ENCODE measurements at places on chromosomes 12 and 14.

DNA sequence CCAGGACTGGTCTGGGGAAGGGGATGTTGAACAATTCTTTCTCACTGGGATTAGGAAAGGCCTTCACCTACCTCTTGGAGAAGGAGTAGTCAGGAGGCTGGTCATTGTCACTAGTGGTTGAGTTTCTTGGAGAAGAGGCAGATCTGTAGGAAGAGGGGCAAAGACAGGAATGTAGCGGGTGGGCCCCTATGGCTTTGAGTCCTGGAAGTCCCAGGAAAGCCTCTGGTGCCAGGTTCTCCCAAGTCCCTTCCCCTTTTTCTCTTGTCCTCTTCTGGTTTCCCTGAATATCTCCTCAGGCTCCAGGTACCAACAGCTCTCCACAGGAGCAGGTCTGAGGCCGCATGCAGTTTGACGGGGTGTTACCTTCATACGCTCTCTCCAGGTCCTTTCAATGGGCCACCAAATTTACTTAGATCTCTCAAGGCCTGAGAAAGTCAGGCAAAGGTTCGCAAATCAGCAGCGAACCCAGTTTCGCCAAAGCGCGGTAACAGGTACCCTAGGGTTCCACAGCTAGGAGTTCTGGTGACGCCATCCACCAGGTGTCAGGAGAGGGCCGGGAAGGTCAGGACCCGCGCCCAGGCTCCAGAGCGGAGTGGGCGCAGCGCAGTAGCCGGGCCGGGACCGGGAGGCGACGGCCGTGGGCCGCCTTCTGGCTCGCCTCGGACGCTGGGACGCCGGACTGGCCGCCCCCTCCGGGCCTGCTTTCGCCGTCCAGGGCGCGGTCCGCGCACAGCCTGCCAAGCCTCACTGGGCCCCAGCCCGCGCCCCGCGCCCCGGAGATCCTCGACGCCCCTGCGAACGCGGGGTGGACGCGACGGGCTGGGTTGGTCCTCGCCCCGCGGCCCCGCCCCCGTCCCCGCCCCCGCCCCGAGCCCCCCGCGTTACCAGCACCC is 795 bp downstream of the SMAGP start:
- DNase-seq: peak; percentile 73

GRCh38 chr12:108629824-108630476 is 3.7 kb downstream of the SELPLG start:
- peak; percentile 87 for DNase-seq

DNA sequence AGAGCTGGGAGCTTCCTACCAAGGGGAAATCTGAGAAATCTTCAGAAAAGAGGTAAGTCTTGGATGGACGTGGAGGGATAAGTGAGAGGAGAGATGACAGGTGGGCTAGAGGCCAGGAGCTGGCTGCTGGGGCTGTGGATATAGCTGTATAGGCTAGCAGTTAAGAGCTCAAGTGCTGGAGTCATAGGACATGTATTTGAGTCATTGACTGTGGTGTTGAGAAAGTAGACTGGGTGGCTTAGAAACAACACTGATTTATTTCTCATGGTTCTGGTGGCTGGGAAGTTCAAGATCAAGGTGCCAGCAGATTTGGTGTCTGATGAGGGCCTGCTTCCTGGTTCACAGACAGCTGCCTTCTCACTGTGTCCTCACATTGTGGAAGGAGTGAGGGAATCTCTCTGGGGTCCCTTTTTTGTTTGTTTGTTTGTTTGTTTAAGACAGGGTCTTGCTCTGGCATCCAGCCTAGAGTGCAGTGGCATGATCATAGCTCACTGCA is 151.1 kb upstream of the FUT8 start:
- no peak for DNase-seq

DNA sequence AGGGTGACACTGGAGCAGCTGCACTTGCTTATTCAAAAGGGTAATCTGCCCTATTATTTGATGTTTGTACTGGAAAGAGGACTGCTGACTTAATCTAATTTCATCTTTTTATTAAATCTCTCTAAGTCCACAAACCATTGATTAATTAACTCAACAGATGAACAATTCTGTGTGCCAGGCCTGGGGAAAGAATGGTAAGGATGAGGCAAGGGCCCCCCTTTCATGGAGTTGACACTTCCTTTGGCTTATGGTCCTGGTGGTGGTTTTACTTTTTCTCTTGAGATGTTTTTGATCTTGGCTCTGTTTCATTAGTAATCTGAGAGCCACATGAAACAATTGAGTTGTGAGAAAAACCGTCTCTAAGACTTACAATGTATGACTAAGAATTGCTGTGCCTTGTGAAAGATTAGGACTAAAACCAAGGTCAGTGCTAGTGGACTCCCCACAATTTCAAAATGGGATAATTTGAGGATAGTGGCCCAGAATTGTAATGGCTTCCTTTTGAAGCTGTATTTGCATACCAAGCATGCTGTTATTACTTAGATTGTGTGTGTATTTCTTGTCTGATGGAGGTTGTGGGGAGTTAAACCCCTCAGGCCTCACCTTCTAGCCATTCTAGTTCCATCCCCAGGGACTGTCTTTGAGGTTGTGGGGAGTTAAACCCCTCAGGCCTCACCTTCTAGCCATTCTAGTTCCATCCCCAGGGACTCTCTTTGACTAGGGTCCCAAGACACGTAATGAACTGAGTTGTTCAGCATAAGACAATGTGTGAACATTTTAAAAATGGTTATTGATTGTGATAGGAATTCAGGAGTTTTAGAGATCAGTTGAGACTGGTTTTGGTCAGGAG is 52.5 kb upstream of the EVL start:
- DNase-seq: no peak

DNA sequence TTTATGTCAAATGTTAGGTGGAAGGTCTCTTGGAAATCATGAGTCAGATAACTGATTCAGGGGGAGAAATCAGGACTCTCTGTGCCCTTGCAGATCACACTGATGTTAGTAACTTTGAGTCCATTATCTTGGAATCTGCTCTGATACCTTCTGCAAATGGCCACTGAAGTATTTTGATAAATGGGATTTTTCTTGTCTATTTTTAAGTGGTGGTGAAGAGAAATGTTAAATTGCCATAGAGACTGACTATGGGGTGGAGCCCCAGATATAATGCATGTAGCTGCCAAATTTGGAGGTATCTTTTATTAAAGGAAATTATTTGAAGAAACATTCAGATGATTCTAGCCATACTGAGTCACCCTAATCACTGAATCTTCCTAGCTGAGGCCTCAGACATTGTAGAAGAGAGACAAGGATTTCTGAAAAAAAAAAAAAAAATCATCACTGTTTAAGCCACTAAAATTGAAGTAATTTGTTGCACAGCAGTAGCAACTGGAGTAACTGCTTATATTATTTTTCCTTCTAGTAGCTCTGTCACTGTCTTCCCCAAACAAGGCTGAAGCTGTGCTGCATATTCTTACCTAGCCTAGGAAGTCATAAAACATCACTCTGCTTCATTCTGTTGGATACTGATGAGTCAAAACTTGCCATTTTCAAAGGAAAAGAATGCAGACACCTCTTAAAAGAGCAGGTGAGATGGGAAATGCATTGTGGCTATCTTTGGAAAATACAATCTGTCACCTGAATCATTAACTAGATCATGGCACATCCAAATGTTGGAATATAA is 36.0 kb upstream of the CLEC14A start:
- DNase-seq: no peak
